ENCODE measurements at places on chromosomes 3 and 15. TPM values are rescaled to one million over a fixed set of nuclear protein-coding genes. Genes with fewer than 3 reads are reported as not detected.

GRCh38 chr3:73502609-73503583 lies 121.8 kb downstream of the PDZRN3 start:
- H3K27ac ChIP-seq, result no peak overlapping the region
- H3K27me3 ChIP-seq, result no peaks in the 10 kb centered on the region

GRCh38 chr3:55190331-55190730 lies 262.5 kb upstream of the LRTM1 start:
- no peak overlapping the region for H3K4me3 ChIP-seq
- DNase-seq, result no peak
- H3K36me3 ChIP-seq, result no peaks in the 10 kb centered on the region
- 0 out of 2 replicates have a peak, but pooled peaks cover 8% of the 10 kb centered on the region for H3K4me1 ChIP-seq
- no peaks in the 10 kb centered on the region for H3K27me3 ChIP-seq

DNA sequence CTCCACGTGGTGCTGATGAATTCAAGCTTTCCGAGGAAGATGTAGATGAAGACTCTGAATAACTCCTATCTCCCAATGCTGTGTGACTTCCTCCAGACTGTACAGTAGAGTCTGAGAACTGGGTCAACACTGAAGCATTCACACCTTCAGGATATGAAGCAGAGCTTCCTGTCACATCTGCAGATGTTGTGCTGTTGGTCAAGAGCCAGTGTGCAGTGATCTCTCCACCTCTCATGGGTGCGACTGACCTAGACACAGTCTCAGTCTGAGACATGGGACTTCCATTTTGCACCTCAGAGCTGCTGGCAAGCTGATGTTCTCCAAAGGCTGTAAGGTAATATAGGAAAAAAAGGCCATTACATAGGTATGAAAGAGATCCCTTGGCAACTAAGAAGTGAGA lies 36.5 kb downstream of the HEG1 start:
- no peaks in the 10 kb centered on the region for H3K36me3 ChIP-seq
- DNase-seq, result no peak
- H3K27ac ChIP-seq, result no peak overlapping the region
- H3K4me3 ChIP-seq, result no peak overlapping the region
- no peaks in the 10 kb centered on the region for H3K27me3 ChIP-seq

GRCh38 chr15:28112962-28113361 lies 13.8 kb upstream of the OCA2 start:
- H3K4me3 ChIP-seq, result no peak overlapping the region
- peaks cover under 1% of the 10 kb centered on the region for H3K4me1 ChIP-seq
- H3K27me3 ChIP-seq, result peaks cover 9% of the 10 kb centered on the region
- H3K36me3 ChIP-seq, result peaks cover 8% of the 10 kb centered on the region

- H3K4me3 ChIP-seq, result peak overlapping the region; percentile 79
- H3K36me3 ChIP-seq, result no peaks in the 10 kb centered on the region
- DNase-seq, result peak; percentile 60
- H3K27me3 ChIP-seq, result peaks cover 49% of the 10 kb centered on the region
- peaks cover 10% of the 10 kb centered on the region for H3K4me1 ChIP-seq
- no peak overlapping the region for H3K27ac ChIP-seq
Observed at GRCh38 chr15:33311312-33311971, 675 bp downstream of the RYR3 start.

DNA sequence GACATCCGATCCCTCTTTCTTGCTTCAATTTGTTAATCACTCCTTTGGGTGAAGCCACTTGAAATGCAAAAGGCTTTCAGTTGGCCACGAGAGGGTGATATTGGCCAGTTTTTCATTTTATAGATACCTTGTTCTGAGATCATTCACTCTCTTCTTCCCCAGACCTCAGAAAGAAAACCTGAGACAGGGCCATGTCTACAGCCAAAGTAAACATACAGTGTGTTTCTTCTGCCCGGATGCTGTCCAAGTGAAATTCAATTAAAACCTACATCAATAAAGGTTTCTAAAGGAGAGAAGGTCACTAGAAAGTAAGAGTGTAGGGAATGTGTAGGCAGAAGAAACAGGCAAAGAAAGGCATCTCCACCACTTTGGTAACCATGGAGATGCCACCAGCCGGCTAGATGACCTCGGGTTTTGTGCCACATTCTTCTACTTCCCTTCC lies 39.5 kb upstream of the FMN1 start:
- H3K36me3 ChIP-seq, result no peaks in the 10 kb centered on the region
- H3K27me3 ChIP-seq, result no peaks in the 10 kb centered on the region
- H3K4me3 ChIP-seq, result no peak overlapping the region

- H3K27me3 ChIP-seq, result peaks cover 56% of the 10 kb centered on the region
- peaks cover 60% of the 10 kb centered on the region for H3K4me1 ChIP-seq
- DNase-seq, result no peak
- no peak overlapping the region for H3K27ac ChIP-seq
- H3K36me3 ChIP-seq, result no peaks in the 10 kb centered on the region
- H3K4me3 ChIP-seq, result no peak overlapping the region
Observed at GRCh38 chr3:23741036-23741706, 64.6 kb upstream of the UBE2E1 start.

- H3K36me3 ChIP-seq, result no peaks in the 10 kb centered on the region
- H3K4me1 ChIP-seq, result no peaks in the 10 kb centered on the region
- no peak for DNase-seq
- H3K27me3 ChIP-seq, result no peaks in the 10 kb centered on the region
- no peak overlapping the region for H3K27ac ChIP-seq
Observed at GRCh38 chr3:44962621-44963393, 13.2 kb downstream of the ZDHHC3 start.

GRCh38 chr3:154954757-154955156 lies 125.4 kb upstream of the MME start:
- H3K4me1 ChIP-seq, result no peaks in the 10 kb centered on the region
- no peak overlapping the region for H3K4me3 ChIP-seq
- DNase-seq, result peak; percentile 63
- H3K27ac ChIP-seq, result no peak overlapping the region
- H3K36me3 ChIP-seq, result no peaks in the 10 kb centered on the region
- no peaks in the 10 kb centered on the region for H3K27me3 ChIP-seq

- H3K27ac ChIP-seq, result no peak overlapping the region
- no peaks in the 10 kb centered on the region for H3K27me3 ChIP-seq
- no peak for DNase-seq
- H3K4me3 ChIP-seq, result no peak overlapping the region
Observed at GRCh38 chr15:51861557-51862359, 32.3 kb downstream of the TMOD3 start.

- no peaks in the 10 kb centered on the region for H3K36me3 ChIP-seq
- H3K27me3 ChIP-seq, result no peaks in the 10 kb centered on the region
- H3K4me3 ChIP-seq, result no peak overlapping the region
- H3K27ac ChIP-seq, result no peak overlapping the region
Observed at GRCh38 chr3:101976473-101976872, 127.2 kb downstream of the NFKBIZ start.

- no peak for DNase-seq
- H3K27ac ChIP-seq, result no peak overlapping the region
- no peak overlapping the region for H3K4me3 ChIP-seq
Observed at GRCh38 chr3:136672457-136672856, 79.7 kb downstream of the STAG1 start.

DNA sequence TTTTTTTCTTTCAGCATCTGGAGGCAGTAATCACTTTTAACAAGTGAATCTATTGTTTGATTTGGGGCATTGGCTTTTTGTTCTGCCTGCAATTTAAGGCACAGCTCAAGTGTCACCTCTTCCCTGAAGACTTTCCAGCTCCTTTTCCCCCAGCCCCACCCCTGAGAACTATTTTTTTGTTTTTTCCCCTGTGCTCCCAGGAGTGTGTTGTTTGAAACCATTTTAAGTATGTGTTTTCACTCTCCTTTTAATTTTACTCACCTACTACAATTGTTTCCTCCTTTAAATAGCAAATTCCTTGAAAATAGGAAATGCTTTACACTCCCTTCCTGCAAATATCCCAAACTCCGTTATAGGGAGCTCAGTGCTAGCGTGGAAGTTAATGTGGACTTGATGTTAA lies 286.7 kb upstream of the PROK2 start:
- no peaks in the 10 kb centered on the region for H3K4me1 ChIP-seq
- H3K36me3 ChIP-seq, result no peaks in the 10 kb centered on the region
- no peak for DNase-seq
- no peak overlapping the region for H3K4me3 ChIP-seq

- H3K27ac ChIP-seq, result no peak overlapping the region
- H3K4me1 ChIP-seq, result 0 out of 2 replicates have a peak, but pooled peaks cover under 1% of the 10 kb centered on the region
- no peak for DNase-seq
- no peaks in the 10 kb centered on the region for H3K36me3 ChIP-seq
- no peak overlapping the region for H3K4me3 ChIP-seq
Observed at GRCh38 chr15:78209646-78210348, 24.6 kb downstream of the ACSBG1 start.

GRCh38 chr3:38015485-38015884 lies 14.0 kb downstream of the PLCD1 start:
- DNase-seq, result no peak
- no peak overlapping the region for H3K4me3 ChIP-seq
- H3K27me3 ChIP-seq, result no peaks in the 10 kb centered on the region
- H3K27ac ChIP-seq, result no peak overlapping the region
- 0 out of 2 replicates have a peak, but pooled peaks cover 3% of the 10 kb centered on the region for H3K36me3 ChIP-seq
- H3K4me1 ChIP-seq, result no peaks in the 10 kb centered on the region

SLC2A2 gene
- not detected for total RNA-seq

STT3B gene
- 139 TPM for total RNA-seq

UQCC5 gene
- 2.6 TPM for total RNA-seq

SPATA12 gene
- total RNA-seq, result 0.10 TPM

ZNF148 gene
- total RNA-seq, result 12.3 TPM

Data from GM23338 (cell line).